ENCODE measurements at places on chromosomes 16 and 17. TPM values are rescaled to one million over a fixed set of nuclear protein-coding genes. Genes with fewer than 3 reads are reported as not detected.

The LRRC59 gene
- total RNA-seq, result 51.5 TPM

GRCh38 chr17:65531256-65532100 lies 30.0 kb downstream of the AXIN2 start:
- H3K4me3 ChIP-seq, result no peak overlapping the region
- H3K36me3 ChIP-seq, result no peaks in the 10 kb centered on the region
- no peaks in the 10 kb centered on the region for H3K27me3 ChIP-seq
- peaks cover 25% of the 10 kb centered on the region for H3K4me1 ChIP-seq
- peak; percentile 84 for DNase-seq

GRCh38 chr17:27635275-27635823 lies 4.4 kb downstream of the LGALS9 start:
- H3K4me1 ChIP-seq, result no peaks in the 10 kb centered on the region
- H3K36me3 ChIP-seq, result no peaks in the 10 kb centered on the region
- H3K27ac ChIP-seq, result no peak overlapping the region
- no peak overlapping the region for H3K4me3 ChIP-seq

DNA sequence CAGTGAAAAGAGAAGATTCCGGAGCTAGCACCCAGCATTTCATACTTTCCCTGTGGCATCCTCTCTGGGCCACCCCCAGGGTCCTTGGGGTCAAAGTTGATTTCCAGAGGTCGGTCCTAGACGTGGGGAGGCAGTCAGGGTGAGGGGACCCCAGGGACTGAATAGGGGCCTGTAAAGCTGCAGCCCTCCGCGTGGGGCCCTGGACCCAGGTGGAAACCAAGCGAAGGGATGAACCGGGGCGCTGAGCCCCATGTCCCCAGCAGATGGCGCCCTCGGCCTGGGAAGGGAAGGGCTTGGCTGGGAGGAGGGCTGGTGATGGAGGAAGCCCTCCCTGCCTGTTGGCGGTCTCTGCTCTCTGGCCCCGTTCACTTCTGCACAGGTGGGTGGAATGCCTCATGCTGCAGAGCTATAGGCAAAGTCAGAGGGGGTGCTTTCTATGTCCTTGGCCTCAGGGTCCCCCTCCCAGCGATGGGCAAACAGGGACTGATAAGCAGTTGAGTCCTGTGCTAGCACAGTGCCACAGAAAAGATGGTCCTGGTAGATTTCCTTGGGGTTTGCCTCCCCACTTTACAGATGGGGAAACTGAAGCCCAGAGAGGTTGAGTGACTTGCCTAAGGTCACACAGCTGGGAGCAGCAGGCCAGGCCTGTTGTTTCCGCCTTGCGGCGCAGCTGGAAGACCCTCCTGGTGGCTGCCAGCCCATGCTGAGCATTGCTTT lies 163.4 kb upstream of the CIBAR2 start:
- no peaks in the 10 kb centered on the region for H3K27me3 ChIP-seq
- H3K4me1 ChIP-seq, result no peaks in the 10 kb centered on the region
- no peaks in the 10 kb centered on the region for H3K36me3 ChIP-seq
- no peak overlapping the region for H3K27ac ChIP-seq
- no peak overlapping the region for H3K4me3 ChIP-seq

The HOXB7 gene
- total RNA-seq, result 6.9 TPM

DNA sequence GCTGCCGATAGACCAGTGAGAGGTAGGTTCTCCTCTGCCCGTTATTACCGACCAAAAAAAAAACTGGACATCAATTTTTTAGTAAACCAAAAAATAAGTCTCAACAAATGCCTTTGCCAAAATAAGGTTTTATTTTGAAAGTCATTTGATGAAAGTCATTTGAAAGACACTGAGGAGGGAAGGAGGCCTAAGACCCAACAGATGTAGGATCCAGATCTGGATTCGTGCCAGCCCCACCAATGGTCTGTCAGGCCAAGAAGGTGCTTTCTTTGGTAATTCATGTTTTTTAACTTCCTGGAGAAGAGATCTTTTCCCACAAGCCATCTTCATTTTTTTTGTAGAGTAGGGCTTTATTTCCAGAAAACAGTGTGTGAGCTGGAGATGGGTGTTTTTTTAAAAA lies 18.1 kb downstream of the NTAN1 start:
- H3K36me3 ChIP-seq, result no peaks in the 10 kb centered on the region
- no peaks in the 10 kb centered on the region for H3K27me3 ChIP-seq
- no peaks in the 10 kb centered on the region for H3K4me1 ChIP-seq

GRCh38 chr17:64994281-64994680 lies 62.3 kb downstream of the GNA13 start:
- H3K27me3 ChIP-seq, result no peaks in the 10 kb centered on the region
- no peaks in the 10 kb centered on the region for H3K4me1 ChIP-seq
- H3K27ac ChIP-seq, result no peak overlapping the region
- no peak overlapping the region for H3K4me3 ChIP-seq
- H3K36me3 ChIP-seq, result no peaks in the 10 kb centered on the region

GRCh38 chr17:77264617-77265230 lies 124.0 kb downstream of the SEC14L1 start:
- no peaks in the 10 kb centered on the region for H3K27me3 ChIP-seq
- H3K36me3 ChIP-seq, result no peaks in the 10 kb centered on the region
- H3K4me1 ChIP-seq, result no peaks in the 10 kb centered on the region
- DNase-seq, result no peak
- H3K4me3 ChIP-seq, result no peak overlapping the region

DNA sequence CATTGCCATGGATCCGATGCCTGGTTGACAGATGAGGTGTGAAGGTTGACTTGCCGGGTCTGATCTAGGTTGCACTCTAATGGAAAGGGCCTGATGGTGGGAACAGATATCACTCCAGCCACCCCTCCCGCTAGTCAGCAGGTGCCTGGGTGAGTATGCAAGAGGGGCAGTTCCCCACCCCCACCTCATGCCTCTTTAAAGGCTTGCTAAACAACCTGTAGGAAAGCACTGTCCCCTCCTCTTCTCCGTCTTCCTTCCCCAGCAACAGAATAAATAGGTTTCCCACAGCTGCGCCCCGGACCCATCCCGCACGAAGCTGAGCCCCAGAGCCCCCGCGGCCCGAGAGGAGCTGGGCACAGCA lies 746 bp upstream of the TMEM132E start:
- no peak for DNase-seq
- peak overlapping the region; percentile 41 for H3K4me3 ChIP-seq
- H3K36me3 ChIP-seq, result no peaks in the 10 kb centered on the region
- peaks cover 9% of the 10 kb centered on the region for H3K27me3 ChIP-seq
- H3K27ac ChIP-seq, result no peak overlapping the region

- H3K27me3 ChIP-seq, result no peaks in the 10 kb centered on the region
- no peak overlapping the region for H3K4me3 ChIP-seq
- peak; percentile 79 for DNase-seq
- H3K4me1 ChIP-seq, result peaks cover 21% of the 10 kb centered on the region
- H3K36me3 ChIP-seq, result no peaks in the 10 kb centered on the region
- H3K27ac ChIP-seq, result peak overlapping the region; percentile 91
Observed at GRCh38 chr16:29825145-29826044, 5.1 kb downstream of the MVP start.

The CA7 gene
- total RNA-seq, result not detected

DNA sequence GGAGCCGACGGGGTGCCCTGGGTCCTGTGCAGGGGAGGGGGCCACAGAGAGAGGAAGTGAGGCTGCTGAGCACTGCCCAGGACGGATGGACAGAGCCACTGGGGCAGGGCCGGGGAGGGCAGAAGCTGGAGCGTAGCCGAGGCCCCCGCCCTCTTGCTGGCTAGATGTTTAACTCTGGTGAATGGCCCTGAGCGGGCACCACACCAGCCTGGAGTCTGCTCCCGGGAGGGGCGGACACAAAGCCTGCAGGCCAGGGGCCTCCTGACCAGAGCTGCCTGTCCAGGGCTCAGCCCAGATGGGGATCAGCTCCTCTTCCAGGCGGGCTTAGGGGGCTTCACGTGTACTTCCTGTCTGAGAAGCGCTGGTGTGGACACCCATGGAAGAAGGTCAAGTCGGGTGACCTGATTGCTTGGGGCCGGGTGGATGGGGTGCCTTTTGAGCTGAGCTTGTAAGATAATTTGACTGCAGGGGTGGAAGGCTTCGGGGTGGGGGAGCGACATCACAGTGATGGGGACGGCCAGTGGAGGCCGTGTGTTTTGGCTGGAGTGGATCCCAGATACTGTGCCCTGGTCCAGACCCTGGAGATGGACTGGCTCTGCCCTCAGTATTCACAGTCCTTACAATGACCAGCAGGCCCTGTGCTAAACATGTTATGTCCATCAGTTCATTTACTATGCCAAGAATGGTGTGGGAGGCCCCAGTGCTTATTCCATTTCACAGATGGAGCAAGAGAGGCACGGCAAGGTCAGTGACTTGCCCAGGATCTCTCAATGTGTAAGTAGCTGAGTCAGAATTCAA lies 33.7 kb upstream of the CIBAR2 start:
- H3K4me1 ChIP-seq, result no peaks in the 10 kb centered on the region
- H3K27ac ChIP-seq, result no peak overlapping the region
- no peaks in the 10 kb centered on the region for H3K36me3 ChIP-seq
- H3K27me3 ChIP-seq, result no peaks in the 10 kb centered on the region
- H3K4me3 ChIP-seq, result no peak overlapping the region
- DNase-seq, result no peak

The FOXC2 gene
- total RNA-seq, result 2.6 TPM

DNA sequence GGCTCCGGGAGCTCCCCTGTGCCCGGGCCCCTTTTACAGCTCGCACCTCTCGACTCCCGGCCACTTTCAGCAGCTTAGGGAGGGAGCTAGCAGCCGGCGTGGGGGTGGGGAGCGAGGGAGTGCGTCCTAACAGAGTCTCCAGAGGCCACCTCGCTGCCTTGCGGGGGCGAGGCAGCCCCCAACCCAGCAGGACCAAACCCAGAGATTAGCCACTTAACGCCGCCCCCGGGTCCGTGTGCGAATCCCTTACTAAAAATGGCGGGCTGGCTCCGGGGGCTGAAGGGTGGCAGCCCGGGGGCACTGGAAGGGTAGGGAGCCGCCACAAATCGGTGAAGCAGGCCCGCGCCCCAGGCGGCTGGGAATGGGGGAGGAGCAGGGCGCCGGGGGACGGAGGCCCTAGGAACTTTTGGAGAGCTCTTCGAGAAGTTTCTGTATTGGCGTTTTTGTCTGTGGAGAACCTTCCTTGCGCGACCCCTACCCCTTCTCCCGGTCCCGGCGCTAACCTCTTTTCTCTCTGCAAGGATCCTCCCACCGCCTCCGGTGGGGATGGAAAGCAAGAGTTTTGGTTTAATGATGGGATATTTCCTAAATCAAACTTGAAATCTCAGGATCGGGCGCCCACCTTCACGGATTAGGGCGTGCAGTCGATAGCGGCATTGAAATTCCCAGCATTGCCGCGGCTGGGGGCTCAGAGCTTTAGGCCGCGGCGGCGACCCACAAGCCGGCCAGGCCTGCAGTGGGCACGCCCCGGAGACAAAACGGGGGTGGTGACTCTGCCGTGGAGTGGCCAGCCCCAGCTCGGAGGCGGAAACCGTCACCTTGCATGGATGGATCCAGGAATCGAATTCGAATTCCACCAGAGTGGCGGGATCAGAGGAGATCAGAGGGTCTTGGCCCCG lies 793 bp upstream of the IRX3 start:
- no peak overlapping the region for H3K27ac ChIP-seq
- no peaks in the 10 kb centered on the region for H3K36me3 ChIP-seq
- peaks cover 17% of the 10 kb centered on the region for H3K27me3 ChIP-seq
- peak overlapping the region; percentile 28 for H3K4me3 ChIP-seq
- no peak for DNase-seq

The CA5A gene
- not detected for total RNA-seq

The PLK1 gene
- 3.4 TPM for total RNA-seq

DNA sequence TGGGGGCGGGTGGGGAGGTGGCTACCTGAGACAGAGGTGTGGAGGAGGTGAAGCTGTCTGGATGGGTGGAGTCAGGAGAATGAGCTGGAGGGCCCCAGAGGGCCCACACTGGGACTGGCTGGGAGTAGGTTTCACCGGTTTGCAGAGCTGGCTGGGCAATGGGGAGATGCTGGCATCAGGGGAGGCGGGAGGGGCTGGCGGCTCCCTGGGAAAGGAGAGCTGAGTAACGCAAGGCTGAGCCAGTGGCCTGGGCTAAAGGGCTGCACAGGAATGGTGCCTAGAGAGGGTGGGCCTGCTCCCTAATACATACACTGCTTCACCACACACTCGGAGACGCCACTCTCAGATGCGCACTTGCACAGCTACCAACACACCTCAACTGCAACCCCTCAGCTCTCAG lies 12.4 kb downstream of the P3H4 start:
- no peak overlapping the region for H3K27ac ChIP-seq
- no peaks in the 10 kb centered on the region for H3K27me3 ChIP-seq
- DNase-seq, result no peak
- no peaks in the 10 kb centered on the region for H3K36me3 ChIP-seq

The PRR35 gene
- total RNA-seq, result not detected

GRCh38 chr16:52095471-52095870 lies 451.5 kb downstream of the TOX3 start:
- no peaks in the 10 kb centered on the region for H3K27me3 ChIP-seq
- H3K27ac ChIP-seq, result no peak overlapping the region
- no peak overlapping the region for H3K4me3 ChIP-seq
- no peaks in the 10 kb centered on the region for H3K36me3 ChIP-seq
- no peak for DNase-seq

The CES5A gene
- not detected for total RNA-seq

DNA sequence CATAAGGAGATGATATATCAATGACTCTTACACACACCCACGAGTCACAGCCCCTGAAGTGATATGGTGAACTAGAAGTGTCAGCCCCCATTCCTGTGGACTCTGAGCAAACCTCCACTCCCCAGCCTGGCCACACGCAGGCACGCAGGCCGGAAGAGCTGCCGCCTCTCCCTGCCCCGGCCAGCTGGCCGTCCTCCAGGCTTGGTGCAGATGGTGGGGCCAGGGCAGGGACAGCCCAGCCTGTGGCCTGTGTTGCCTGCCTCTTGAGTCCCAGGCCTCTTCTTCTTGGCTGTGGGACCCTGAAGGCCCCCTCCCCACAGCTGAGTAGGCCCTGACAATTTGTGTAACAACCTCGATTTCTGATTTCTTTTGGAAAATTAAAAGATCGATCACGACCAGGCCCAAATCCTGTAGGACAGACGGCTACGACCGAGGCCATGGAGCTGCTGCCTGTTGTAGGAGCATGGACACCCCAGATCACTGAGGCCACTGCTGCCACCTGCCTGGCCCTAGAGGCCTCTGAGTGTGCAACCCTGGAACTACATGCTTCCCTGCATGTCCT lies 10.0 kb upstream of the MPRIP start:
- no peak overlapping the region for H3K4me3 ChIP-seq
- no peaks in the 10 kb centered on the region for H3K4me1 ChIP-seq
- no peaks in the 10 kb centered on the region for H3K36me3 ChIP-seq
- no peaks in the 10 kb centered on the region for H3K27me3 ChIP-seq
- DNase-seq, result no peak

- H3K36me3 ChIP-seq, result no peaks in the 10 kb centered on the region
- peak within 1 kb of the TSS; percentile 31 for H3K4me3 ChIP-seq
- peak; percentile 31 for DNase-seq
- H3K27ac ChIP-seq, result peak within 1 kb of the TSS; percentile 63
Observed at GRCh38 chr16:88382491-88383400, at the start of gene ZNF469. Gene ZNF469 (plus strand): TSS chr16:88382959. CDS start chr16:88427471, 44,512 bp downstream.
